ENCODE measurements at places on chromosomes 7 and 10. TPM values are rescaled to one million over a fixed set of nuclear protein-coding genes. Genes with fewer than 3 reads are reported as not detected.

The GPR37 gene
- 0.11 TPM for total RNA-seq

The TMEM236 gene
- total RNA-seq, result 0.22 TPM

The EGR2 gene
- total RNA-seq, result 0.86 TPM

The CLIP2 gene
- 32.1 TPM for total RNA-seq

The MYO1G gene
- under 0.01 TPM for total RNA-seq

The COL26A1 gene
- 0.22 TPM for total RNA-seq

The OR2A42 gene
- total RNA-seq, result 0.26 TPM
